ENCODE measurements at places on chromosomes 3 and 15.

GRCh38 chr3:97711654-97712053 is 52.9 kb upstream of the ARL6 start:
- no peak for DNase-seq

DNA sequence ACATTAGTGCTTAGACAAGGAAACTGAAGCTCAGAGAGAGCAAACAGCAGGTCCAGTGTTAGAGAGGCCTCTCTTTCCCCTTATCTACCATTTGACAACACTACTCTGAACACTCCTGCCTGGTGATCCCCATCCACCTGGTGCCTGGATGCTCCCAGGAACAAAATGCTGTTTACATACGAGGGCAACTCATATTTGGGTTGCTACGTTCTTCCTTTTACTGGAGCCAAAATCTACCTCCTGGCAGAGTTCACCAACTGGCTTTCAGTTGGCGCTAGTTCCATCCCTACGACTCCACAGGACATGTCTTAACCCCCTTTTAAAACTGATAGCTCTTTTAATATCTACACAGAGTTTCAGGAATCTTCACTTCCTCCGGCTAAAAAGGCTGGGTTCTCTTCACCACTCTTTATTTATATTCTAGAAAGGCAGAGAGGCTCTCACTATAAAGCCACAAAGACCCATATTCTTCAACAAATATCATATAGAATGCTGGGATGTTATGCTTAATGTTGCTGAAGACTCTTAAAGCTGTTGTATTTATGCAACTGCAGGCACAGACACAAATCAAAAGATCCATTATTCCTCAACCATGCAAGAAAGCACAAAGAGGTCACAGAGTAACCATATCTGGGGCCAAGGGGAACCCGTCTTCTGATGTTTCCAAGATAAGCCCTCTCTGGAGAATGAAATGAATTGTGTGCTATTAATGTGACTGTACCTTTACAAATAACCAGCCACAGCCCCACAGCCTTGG is 47.9 kb downstream of the CCNB2 start:
- no peak for DNase-seq

DNA sequence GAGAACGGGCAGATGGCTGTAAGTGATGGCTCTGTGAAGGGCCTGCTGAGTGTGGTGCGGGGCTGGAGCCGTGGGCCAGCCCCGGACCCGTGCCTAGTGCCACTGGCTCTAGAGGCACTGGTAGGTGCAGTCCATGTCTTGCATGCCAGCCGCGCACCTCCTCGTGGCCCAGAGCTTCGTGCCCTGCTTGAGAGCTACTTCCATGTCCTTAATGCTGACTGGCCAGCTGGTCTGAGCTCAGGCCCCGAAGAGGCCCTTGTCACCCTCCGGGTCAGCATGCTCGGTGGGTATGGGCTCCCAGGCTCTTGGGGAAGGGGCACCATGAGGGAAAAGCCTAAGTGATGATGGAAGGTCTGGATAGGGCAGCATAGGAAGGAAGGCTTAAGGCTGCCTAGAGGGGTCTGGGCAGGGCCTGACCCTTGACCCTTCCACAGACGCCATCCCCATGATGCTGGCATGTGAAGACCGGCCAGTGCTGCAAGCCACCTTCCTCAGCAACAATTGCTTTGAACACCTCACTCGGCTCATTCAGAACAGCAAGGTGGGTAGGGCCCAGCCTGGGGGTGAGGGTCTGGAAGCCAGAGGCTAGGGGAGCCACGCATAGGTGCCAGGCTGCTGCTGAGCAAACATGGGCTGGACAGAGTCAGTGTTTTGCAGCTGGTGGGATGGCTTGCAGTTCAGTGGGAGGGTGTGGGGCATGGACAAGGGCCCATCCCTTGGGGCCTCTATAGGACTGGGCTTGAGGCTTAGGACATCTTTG is 12.1 kb downstream of the NBEAL2 start:
- DNase-seq = no peak

- no peak for DNase-seq
Observed at GRCh38 chr3:67901681-67902080, 247.3 kb upstream of the SUCLG2 start.

GRCh38 chr3:108804966-108805365 is 17.6 kb upstream of the TRAT1 start:
- no peak for DNase-seq

DNA sequence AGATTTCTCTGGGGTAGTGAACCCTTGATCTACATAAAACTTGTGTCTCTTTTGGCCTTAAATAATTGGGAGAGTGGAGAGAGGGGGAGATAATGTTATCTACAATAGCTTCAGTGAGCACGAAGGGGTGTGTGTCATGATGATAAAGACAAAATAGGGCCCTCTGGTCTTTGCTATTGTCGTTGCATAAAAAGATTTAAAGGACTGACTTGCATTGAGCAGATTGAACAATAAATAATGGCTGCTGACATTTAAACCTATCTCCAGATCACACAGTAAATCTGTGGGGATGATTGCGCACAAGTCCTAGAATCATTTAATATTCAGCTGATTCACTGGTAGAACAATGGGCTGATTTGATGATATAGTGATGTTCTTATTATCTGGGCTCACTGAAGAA is 71.3 kb upstream of the GAP43 start:
- DNase-seq = no peak

Data from CD4-positive, alpha-beta T cell (primary cell).